ENCODE measurements at places on chromosomes 1 and 21.

DNA sequence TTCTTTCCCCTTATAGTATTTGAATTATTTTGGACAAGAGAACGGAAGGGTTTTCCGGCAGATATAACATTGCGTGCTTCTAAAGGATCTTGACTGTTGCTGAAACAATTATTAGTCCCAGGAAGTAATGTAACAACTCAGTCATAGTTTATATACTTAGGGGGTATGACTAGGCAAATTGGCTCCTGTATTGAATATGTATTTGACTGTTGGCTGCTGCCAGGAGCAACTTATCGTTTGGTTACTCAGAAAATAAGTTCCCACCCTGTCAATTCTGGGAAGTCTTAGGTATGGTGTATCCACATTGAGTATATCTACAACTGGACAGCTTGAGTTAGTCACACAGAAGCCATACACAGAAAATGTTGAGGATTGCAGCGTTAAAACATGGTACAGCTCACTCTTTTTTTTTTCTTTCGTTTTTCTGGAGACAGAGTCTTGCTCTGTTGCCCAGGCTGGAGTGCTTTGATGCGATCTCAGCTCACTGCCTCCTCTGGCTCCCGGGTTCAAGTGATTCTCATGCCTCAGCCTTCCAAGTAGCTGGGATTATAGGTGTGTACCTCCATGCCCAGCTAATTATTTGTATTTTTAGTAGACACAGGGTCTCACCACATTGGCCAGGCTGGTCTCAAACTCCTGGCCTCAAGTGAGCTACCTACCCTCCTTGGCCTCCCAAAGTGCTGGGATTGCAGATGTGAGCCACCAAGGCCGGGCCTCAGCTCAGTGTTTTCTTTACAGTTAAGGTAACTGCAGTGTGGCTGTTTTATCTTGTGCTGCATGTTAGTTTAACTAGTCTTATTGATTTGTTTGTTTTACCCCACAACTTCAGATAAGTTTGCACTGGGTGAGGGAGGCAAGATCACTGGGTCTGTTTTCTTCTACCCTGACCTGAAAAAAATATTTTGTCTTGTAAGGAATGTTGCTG is 10.2 kb downstream of the SMAP2 start:
- peak; percentile 15 for DNase-seq

DNA sequence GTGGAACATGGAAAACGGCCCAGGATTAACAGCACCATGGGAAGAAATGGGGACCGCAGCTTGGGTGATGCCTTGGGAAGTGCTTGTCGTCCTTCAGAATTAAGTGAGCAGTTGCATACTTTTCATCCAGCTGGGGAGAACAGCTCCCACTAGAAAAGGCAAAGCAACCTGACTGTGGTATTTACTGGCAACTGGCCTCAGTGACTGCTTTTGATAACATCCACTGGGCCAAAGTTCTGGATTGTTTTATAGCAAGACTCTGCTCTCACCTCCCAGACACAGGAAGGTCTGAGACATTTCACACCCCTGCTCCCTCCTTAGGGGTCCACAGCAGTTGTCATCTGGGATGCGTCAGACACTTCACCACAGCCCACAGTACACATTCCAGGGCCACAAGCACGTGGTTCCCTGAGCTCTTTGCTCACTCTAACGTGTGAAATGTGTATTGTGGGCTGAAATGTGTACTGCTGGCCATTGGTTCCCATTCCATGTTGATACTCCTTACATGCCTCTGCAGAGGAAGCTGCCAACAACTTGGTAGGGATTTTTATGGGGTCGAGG is 6.6 kb downstream of the PAPPA2 start:
- no peak for DNase-seq

DNA sequence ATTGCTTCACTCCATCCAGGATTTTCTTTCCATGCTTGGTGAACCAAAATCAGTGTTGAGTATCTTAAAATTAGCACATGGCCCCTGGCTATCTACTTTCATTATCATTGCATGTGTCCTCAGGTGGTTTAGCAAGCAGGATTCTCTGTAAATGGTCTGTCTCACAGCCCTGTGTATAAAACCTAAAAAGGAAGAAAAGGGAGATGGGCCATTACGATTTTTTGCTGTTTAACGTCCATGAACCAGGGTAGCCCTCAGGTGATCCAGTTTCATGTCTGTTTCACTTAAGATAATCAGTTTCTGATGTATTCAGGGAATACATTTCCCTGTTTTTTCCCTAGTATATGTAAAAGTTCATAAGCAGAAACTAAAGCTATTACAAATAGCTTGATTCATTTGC is 238.2 kb downstream of the NFIA start:
- DNase-seq = no peak

GRCh38 chr1:80349218-80349617 is 1342.7 kb upstream of the ADGRL4 start:
- DNase-seq = no peak

GRCh38 chr1:209391792-209392191 is 191.7 kb upstream of the CAMK1G start:
- DNase-seq = no peak

DNA sequence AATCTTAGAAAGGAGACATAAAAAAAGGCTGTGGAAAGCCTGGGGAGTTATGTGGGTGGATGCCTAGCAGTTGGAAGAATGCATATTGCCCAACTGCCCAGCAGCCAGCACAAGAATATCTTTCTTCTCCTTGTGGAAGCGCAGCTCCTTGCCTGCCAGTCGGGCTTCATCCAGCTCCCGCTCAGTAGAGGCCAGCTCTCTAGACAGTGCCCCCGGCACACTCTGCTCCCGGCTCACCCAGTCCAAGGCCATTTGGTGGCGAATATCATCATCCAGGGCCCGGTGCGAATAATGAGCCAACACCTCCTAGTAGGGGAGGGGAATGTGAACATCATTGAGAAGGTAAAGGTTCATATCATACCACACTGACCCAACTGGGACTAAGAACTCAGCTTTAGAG is 9.0 kb upstream of the RBM8A start:
- DNase-seq = peak; percentile 35

DNA sequence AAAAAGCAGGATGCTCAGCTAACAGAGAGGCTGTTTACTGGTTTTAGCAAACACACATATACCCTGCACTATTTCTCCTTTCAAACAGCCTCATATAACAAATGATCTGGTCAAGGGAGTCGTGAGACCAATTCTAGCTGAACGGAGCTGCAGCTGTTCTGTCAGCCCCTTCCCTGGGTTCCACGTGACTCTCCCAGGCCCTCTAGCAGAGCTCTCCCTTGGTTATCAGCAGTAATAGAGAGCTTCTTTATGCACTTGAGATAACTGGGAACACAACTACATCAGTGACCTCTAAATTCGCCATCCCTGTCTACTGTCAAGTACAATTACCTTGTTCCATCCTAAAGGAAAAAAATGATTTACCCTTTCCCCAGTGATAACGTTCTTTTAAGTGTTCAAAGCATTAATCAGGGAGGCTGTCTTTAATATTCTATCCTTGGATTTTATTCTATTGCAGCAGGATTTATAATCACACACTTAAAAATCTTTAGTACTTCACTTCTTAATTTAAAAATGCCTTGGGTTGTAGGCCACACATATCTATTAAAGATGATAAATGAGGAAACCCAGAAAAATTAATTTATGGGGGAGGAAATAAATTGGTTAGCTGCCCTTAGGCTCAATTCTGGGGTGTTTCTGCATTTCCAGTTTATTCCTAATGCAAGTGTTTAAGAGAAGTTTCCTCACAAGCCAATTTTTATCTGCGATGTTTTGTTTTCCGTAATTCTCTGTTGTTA is 28.2 kb downstream of the PTGER3 start:
- no peak for DNase-seq

DNA sequence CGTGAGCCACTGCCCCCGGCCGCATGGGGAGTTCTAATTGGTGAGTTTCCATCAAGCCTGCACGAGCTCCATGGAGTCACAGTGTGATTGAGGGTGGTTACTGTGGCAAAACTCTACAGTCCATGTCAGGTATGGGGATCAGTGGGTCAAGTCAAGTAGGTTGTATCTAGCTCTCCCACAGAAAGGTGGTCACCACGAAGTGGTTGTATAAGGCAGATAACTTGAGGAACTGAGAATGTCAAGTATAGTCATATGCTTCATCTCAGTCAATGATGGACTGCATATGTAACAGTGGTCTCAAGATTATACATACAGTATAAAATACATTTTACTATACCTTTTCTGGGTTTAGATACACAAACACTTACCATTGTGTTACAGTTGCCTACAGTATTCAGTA is 348.6 kb upstream of the ZP4 start:
- DNase-seq = no peak

DNA sequence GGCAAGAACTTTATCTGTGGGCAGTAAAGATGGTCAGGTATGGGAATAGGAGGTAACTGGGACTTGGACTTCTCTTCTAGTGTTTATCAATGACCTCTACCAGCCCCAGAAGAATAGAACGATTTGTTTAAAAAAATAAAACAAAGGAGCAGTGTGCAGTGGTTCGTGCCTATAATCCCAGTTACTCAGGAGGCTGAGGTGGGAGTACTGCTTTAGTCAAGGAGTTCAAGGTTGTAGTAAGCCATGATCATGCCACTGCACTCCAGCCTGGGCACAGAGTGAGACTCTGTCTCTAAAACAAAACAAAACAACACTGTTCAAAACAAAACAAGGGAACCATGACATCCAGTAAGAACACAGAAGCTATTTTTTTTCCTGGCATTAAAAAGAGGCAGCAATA is 4.3 kb downstream of the RNF19B start:
- no peak for DNase-seq

- DNase-seq = peak; percentile 21
These were observed 98.6 kb downstream of the ZNF281 start for GRCh38 chr1:200311256-200311655.

- no peak for DNase-seq
These were observed 9.2 kb downstream of the POU2F1 start for GRCh38 chr1:167229719-167230385.

DNA sequence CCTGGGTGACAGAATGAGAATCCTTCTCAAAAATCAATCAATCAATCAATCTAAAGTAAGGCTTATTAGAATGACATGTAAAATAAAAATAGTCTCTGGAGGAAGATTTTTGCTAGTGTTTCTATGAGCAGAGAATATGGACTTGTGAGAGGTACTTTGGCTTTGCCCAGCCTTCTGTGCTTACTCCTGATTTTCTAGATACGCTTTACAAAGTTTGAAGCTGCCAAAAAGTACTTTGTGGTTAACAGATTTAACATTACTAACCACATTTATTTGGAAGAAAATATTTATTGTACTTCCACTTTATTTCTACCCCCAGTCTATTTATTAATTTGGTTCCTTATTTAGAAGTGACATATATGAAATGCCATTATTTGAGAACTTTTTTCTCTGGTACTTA is 41.0 kb downstream of the CEP350 start:
- DNase-seq = no peak

GRCh38 chr1:61152469-61153105 is 70.2 kb downstream of the NFIA start:
- DNase-seq = no peak

GRCh38 chr1:36136535-36136934 is 11.5 kb upstream of the COL8A2 start:
- DNase-seq = peak; percentile 86

DNA sequence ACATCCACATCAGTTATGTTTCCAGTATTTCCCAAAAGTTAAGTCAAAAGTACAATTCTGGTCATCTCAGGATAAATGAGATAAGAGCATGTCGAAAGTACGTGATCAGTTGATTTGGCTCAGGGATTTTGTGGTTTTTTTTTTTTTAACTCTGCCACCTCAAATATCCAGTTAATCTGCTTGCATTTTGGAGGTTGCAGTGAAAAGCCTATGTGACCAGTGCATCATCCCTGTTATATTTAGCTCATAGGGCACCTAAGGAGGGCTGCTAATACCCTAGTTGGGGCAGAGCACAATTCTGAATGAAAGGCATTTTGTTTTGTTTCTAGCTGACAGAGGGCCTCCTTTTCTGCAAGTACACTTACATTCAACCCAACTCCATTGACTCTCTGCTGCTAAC is 31.7 kb upstream of the RGS16 start:
- DNase-seq = no peak

DNA sequence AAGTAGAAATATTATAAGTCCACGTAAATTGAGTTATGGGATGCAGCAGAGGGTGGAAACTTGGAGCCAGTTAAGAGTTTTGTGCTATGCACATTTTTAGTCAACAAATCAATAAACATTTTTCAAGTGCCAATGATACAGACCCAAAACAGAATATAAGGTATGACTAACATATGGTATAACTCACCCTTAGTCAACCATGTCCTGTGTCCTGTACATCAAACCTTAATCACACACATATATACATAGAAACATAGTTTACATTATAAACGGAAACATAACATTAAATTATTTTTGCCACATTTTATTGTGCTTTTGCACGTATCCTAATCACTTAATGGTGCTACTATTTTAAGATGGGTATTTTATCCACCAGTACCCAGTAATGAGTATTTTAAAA is 136.1 kb upstream of the USH2A start:
- DNase-seq = no peak

GRCh38 chr1:12063141-12064072 is at the start of gene TNFRSF8:
TNFRSF8 (plus strand) TSS chr1:12063303; CDS start chr1:12063599, 296 bp downstream.
- peak; percentile 24 for DNase-seq

GRCh38 chr1:246482805-246483568 is 24.1 kb downstream of the SMYD3 start:
- no peak for DNase-seq

DNA sequence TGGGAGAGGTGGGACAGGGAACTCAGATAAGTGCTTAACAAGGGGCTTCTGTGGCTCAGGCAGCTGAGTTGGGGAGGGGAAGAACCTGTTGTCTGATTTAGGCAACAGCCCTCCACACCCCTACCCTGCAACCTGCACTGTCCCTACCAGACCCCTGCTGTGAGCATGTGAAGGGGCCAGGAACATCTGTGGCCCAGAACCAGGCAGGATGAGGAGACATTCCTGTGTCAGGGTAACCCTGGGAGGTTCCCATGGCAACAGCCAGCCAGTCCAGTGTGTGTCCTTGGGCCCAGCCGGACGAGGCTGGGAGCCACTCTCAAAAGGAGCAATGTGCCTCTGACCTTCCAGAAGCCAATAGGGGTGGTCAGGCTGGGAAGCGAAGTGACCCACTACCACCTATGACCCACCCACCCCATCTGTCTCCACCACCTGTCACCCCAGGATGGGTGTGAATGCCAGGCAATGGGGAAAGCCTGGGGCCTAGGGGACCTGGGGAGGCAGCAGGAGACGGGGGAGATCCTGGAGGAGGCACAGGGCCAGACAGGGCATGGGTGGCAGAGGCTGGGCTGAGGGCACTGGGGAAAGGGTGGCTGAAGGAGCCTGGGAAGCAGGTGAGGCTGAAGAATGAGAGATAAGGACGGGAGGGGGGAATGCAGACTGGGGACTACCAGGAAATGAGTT is 5.0 kb upstream of the PMVK start:
- DNase-seq = no peak

DNA sequence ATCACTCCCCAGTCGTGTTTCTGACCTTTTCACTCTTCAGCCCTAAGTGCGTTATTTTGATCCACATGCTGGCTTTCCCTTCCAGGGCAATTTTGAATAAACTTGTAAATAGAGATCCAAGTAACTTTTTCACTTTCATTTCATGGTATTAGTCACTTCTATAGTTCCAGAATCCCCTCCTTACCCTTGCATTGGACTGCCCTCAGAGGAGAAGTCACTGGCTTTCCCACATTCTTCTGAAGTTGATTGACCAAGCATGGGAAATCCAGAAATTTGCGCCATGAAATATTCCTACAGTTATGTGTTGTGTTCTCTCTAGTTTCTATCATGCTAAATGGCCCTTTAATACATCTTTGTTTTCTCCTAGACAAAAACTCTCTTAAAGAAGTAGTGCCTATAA is 177.3 kb upstream of the GORAB start:
- DNase-seq = no peak
